ENCODE measurements at places on chromosomes 2 and 18.

DNA sequence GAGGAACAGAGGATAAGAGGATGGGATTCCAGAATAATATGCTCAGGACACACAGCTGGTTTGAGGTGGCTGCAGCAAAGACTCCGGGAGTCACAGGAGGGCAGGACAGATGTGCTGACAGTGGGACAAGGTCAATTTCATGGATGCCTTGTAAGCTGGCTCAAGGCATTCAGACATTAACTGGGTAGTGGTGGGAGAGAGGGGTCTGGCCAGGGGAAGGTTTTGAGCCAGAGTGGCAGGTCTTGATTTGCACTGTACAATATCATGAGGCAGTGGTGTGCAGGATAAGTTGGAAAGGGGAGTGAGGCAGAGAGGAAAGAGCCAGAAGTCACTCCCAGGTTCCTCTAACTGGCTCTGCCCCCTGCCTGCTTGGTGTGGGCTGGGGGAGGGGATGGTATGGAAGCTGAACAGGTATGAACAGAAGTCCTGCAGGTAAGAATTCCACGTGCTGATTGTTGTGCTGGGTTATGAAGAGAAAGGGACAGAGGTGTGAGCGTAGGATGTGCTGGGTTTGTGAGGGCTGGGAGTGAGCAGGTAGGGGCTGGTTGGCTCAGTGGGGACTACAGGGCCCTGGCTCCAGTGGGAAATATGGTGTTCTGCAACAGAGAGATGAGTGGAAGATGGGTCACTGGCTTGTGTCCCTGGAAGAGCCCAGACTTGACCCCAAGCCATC is 141.7 kb upstream of the COPS8 start:
- DNase-seq = no peak

GRCh38 chr2:11395389-11395788 is 51.0 kb upstream of the ROCK2 start:
- no peak for DNase-seq

DNA sequence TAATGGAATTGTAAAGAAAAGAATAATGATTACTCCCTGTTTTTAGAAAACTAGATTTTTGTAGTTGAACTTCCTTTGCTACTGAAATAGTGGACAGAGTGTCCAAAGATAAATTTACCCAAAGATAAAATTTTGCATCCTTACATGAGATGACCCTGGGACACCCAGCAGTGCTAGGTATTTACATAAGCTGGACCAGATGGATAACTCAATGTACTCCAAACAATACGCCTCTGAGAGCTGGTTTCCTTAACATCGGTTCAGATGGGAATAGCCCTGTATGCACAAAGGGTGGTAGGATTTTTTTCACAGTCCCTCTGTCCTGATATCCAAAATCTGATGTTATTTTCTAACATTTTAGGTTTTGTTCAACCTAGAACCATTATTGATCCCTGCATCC is 432.1 kb upstream of the ID2 start:
- no peak for DNase-seq

DNA sequence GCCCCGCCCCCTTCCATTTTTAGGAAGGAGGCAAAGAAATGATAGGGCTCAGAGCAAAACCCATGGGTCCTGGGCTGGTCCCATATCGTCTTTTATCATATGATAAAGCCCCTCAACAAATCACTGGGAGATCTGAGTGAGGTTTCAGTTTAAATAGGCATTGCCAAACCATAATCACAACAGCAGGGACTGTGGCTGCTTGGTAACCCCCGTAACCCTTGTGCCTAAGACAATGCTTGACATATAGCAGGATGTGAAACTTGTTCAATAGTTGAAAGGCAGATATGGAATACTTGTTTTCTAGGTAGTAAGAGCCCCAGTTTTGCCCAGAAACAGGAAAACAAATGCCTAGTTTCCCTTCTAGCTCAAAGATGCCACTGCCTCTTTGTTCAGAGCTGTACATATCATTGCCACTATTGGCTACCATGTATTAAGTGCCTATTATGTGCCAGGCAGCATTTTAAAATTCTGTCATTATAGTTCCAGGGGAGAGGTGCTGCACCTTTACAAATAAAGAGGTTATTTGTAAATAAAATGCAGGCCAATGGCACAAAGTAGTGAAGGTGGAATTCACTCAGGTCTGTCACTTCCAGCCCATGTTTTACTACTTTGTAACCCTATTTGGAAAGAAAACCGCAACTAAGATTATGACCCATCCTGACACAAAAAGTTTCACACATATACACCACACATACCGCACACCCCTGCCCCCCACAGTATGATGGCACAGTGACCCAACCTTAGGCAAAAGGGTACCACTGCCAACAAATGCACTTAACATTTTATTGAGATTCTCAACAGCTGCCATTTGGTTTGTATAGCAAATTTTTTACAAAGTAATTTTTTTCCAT is 14.2 kb downstream of the NAGK start:
- DNase-seq = no peak

DNA sequence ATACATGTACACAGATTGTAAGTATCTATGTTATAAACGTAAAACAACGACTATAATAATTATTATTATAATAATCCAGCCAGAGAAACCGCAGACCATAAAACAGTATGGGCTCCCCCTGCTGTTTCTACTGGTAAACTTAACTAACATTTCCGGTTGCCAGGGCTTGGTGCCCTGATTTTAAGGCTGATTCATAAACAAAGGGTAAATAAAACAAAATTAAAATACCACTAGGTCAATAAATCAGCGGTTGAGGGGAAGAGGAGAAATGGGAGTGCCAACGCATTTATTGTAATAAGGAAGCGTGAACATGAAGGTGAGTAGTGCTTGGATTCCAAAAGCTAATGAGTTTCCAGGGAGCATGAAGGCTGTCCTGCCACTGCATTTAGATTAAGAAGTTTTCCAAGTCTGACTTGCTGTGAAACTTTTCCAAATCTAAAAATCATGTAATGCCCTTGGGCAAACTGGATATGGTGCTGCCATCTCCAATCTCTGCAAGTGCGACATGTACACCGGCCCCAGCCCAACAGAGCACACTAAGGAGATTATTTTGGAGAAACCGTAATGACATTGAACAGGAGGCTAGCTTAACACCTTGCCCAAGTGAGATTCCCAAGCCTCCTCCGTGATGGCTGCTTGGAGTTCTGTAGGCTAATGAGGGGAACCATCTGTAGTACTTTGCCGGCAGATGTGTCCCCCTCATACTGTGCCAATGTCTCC is 50.7 kb upstream of the HNRNPA3 start:
- DNase-seq = no peak

- DNase-seq = no peak
Measured at GRCh38 chr2:67927501-67927900, 135.3 kb downstream of the C1D start.

DNA sequence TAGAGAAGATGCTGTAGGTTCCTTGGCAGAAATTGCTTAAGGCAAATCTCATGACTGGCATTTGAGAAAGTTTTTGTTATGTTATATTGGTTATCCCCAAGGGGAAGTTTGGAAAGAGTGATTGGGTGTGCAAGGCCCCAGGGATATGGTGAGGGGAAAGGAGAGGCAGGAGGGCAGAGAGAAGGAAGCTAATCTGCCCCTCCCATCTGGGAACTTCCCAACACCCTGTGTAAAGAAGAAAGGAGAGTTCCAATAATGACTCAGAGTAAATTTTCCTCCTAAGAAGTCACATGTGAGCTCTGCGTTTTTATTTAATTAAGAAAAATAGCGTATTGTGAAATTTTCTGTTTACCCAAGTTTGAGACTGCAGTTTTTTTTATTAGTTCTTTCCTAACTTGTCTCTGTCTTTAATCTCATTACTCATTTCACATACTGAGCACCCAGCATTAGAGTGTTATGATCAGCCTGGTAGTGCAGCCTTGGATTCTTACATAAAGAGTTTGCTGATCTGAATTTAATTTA is 3.1 kb upstream of the KYNU start:
- DNase-seq = no peak

- DNase-seq = no peak
Measured at GRCh38 chr2:68466361-68466777, 725 bp downstream of the FBXO48 start.

GRCh38 chr2:27288610-27289009 is 6.4 kb downstream of the TRIM54 start:
- no peak for DNase-seq

- DNase-seq = peak; percentile 84
Measured at GRCh38 chr2:71510196-71510807, 56.9 kb downstream of the DYSF start.

DNA sequence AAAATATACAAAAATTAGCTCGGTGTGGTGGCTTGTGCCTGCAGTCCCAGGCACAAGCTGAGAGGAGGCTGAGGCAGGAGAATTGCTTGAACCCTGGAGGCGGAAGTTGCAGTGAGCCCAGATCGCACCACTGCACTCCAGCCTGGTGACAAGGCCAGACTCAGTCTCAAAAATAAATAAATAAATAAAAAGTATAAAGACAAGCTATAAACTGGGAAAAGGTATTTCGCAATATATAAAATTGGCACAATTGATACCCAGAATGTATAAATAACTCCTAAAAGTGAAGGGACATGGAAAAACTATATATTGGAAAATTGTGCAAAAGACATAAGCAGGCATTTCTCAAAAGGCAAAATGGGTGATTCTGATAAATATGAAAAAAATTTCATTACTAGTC is 657.9 kb upstream of the SLC8A1 start:
- DNase-seq = no peak

GRCh38 chr2:50042771-50043170 is 888.5 kb upstream of the FSHR start:
- no peak for DNase-seq

GRCh38 chr18:46858290-46858689 is 59.0 kb downstream of the PIAS2 start:
- DNase-seq = no peak

DNA sequence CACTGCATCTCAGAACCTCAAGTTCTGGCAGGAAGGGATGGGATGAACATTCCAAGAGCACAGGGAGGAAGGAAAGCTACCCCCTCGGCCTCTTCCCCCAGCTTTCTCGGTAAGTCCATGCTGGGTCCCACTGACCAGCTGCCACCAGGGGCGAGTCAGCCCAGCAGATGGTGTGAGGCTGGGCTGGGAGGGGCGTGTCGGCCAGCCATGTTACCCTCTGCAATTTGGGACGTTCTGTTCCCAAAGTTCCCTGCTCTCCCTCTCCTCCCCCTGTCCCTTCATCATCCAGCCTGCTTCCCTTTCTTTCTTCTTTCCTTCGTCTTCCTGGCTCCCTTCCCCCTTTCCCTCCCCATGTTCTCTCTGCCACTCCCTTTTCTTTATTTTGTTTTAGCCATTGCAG is 74.3 kb upstream of the TNP1 start:
- DNase-seq = no peak

DNA sequence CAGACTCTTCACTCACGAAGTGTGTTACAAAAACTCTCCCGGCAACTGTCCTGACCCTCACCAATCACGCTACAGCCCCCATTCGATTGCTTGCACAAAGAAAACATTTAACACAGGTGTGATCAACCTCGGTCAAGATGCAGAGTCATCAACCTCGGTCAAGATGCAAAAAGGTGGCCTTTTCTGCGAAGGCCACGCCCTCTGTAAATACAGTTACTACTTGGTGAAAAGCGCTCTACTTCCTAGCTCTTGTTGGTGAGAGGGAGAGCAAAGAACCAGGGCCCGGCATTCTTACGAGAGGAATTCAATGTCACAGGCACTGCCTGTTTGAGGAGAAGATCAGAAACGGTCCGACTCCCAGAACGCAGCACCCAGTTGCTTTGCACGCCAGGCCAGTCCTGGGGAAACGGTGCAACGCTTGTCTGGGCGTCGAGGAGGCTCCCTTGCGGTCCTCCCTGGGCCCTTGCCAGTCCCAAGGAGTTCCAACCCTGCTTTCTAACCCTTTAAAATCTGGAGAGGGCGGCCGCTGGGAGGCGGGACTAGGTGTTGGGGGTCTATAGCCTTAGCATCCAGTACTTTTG is 1.9 kb downstream of the PIEZO2 start:
- peak; percentile 16 for DNase-seq

DNA sequence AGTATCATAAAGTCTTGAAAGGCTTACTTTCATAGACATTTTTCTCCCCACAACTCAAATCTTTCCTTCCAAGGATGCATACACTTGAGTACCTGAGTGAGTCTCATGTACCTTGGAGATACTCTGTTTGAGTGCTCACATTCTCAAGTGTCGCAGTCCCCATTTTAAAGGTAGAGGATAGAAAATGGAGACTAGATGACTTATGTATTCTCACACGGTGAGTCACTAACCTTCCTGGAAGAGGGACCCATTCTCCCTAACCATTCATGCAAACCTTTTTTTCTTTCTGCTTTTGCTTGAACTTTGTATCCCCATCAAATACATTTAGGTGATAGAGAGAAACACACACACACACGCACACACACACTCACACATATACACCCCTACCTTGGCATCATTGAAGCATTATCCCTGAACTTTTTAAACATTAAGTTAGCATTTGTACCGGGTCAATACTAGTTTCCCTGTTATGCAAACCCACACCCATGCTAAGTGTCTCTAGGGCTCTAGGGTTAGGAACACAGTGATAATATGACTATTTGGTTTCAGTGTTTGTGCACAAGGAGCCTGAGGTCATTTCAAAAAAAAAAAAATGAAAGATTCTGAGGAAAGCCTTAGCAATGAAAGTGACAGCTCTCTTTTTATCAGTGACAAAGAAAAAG is 236.2 kb downstream of the IKZF2 start:
- no peak for DNase-seq

DNA sequence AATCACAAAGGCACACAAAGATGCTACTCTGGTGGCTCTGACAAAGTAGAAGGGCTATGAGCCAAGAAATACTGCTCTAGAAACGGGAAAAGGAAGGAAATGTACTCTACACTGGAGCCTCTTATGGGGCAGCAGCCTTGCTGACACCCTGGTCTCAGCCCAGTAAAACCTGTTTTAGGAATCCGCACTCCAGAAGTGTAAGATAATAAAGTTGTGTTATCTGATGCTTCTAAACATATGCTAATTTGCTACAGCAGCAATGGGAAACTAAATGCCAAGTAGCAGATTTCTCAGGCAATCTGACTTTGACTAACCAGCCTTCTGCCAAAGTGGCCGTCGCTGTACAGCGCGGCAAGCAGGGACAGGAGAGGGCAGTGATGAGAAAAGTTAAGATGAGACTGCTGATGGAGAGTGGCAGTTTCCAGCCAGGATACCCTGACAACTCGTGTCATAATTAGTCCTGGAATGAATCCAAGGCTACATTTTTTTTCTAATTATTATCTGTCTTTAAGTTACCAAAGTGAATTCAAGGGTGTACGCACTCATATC is 99.0 kb downstream of the NETO1 start:
- no peak for DNase-seq

DNA sequence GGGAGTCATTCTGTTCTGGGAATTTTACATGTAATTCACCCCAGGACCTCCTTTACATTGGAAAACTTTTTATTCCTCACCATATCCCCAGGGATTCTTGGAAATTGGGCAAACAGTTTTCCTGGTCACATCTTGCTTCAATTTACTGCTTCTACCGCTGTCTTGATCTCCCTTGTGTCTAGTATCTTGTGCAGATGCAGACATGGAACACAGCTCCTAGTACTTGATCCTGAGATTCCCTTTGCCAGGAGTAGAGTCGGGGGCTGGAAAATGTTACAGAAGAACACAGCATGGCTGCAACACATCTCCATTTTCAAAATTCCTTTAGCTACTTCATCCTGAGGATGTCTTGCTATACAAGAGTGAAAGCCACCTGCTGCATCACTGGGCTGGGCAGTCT is 472.8 kb downstream of the PLCL1 start:
- no peak for DNase-seq

All from head of caudate nucleus (tissue), 42 donors.